ENCODE measurements at places on chromosomes 4 and X.

DNA sequence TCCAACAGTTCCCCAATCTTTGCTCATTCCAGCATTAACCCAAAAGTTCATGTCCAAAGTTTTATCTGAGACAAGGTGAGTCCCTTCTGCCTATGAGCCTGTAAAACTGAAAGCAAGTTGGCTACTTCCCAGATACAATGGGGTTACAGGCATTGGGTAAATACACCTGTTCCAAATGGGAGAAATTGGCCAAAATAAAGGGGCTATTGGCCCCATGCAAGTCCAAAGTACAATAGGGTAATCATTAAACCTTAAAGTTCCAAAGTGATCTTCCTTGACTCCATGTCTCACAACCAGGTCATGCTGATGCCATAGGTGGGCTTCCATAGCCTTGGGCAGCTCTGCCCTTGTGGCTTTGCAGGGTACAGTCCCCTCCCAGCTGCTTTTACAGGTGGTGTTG is 511.7 kb upstream of the KLHL4 start:
- no peak for DNase-seq

- peak; percentile 40 for DNase-seq
Measured at GRCh38 chrX:24259544-24260240, 54.2 kb downstream of the SUPT20HL2 start.

GRCh38 chr4:156248917-156249316 is 295.3 kb upstream of the CTSO start:
- no peak for DNase-seq

GRCh38 chr4:41448934-41449333 is 89.0 kb upstream of the LIMCH1 start:
- DNase-seq: no peak

GRCh38 chr4:91087743-91088142 is 960.5 kb downstream of the CCSER1 start:
- DNase-seq: no peak

DNA sequence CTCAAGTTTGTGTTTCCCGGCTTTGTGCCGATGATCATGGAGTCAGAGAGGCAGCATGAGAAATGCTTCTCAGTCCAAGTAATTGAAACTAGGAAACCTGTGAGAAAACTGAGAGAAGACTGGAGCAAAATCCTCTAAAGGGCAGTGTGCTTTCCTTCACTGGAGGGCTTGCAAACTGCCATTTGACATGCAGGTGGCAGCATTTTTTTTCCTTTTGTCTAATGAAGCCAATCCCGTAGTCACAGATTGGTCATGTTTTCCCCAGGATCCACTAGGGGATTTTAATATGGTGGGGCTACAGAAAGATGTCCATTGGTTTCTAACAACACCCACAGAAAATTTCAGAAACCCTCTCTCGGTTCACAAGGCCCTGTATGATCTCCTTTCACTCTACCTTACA is 117.4 kb upstream of the NUDT10 start:
- DNase-seq: no peak

GRCh38 chr4:304969-305680 is at the start of gene ZNF732:
Gene ZNF732, minus strand, starts transcription at chr4:305474. Its CDS starts 164 bp downstream, at chr4:305310.
- DNase-seq: no peak

DNA sequence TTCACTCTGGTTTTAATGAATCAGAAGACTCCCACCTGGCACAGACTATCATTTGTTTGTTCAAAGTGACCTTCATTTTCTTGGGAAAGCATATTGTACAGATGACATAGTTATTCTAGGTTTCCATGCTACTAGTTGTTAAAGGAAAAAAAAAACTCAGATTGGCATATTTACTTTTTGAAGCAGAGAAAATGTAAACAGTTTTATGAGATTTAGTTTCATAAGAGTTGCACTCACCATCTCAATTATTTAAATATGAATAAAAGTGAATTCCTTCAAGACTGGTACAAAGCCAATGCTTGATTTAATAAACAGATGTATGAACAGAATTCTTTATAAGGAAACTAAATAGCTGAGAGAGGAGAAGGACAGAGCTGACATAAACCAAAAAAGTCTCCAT is 280.3 kb upstream of the UGT8 start:
- no peak for DNase-seq

GRCh38 chr4:10289538-10289906 is 167.7 kb downstream of the ZNF518B start:
- no peak for DNase-seq

GRCh38 chr4:107988763-107989035 is 990 bp upstream of the HADH start:
- no peak for DNase-seq

- DNase-seq: no peak
Measured at GRCh38 chrX:110241816-110242215, 76.1 kb downstream of the AMMECR1 start.

- no peak for DNase-seq
Measured at GRCh38 chr4:131367441-131367840, 1781.7 kb upstream of the PCDH10 start.

DNA sequence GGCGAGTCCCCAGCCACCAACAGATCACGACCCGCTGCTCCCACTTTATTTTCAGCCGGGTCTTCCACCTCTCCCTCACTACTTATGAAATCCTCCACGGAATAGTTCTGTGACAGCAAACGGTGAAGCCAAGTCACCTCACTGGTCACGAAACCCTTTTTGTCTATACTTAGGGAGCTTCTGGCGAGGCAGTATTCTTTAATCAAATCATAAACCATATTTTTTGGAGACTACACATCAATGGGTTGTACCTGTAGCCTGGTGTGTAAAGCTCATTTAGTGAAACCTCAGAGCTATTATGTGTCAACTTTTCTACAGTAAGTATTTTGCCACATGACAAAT is 809 bp upstream of the H2AZ1 start:
- DNase-seq: no peak

DNA sequence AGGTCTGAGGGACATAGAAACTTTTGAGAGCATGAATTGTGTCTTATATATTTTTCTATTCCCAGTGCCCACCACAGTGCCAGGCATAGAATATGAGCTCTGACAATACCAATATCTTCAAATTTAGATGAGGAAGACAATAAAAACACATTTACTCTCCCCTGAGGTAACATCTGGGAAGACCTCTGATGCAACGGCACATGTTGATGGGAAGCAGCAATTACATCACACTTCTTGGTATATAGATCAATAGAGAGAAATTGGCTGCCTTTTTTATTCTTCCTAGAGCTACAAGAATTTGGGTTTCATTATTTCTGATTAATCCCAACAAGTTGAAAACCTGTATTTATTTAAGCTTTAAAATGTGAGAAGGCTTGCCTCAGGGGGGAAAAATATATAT is 67.4 kb upstream of the SMAD1 start:
- DNase-seq: no peak

GRCh38 chr4:95181243-95181995 is 367.4 kb downstream of the UNC5C start:
- no peak for DNase-seq

DNA sequence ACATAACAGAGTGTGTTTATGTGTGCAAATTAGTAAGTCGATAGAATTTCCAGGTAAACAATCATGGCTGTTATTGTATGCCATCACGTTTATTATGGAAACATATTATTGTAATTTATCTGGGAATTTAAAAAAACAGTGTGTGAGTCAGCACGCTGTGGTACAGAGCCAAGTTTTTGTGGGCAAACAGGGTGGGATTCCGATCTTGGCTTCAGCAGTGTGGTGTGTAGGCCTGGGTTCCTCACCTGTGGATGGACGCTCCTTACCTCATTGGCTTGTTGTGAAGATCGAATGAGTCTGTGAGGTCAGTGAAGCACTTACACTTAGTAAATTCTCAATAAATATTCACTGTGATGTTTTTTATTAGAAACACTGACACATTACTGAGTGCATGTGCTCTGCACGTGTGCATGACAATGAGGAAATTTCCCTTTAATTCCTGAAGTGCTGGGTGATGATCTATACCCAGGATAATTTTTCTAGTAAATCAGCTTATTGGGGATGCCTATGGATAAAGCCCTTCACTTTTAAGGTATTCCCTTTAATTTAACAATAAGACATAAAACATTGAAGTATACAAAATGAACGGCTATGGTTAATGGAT is 36.4 kb downstream of the SLIT2 start:
- no peak for DNase-seq

GRCh38 chrX:119067023-119067739 is 5.6 kb upstream of the CT47C1 start:
- peak; percentile 21 for DNase-seq

DNA sequence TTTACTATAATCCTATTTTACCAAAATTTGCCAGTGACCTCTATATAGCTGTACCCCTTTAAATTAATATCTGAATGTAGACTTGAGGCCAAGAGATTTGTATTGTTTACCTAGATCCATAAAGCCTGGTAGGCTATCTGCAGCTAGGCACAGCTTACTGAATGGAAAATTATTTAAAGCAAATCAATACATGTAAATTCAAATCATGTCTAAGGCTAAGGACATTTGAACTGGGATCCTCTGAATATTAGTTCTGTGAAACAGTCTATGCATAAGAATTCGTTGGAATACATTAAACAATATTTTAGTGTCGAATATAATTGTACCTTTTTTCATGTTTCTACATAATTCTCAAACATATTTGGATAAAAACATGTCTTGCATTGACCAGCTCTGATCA is 1.6 kb downstream of the UGT2A3 start:
- DNase-seq: no peak

GRCh38 chr4:28226962-28227361 is 1366.3 kb downstream of the STIM2 start:
- DNase-seq: no peak
